Kidney glomerular epithelial cell (primary cell): ENCODE measurements at places on chromosomes 6 and 20.

GRCh38 chr20:3190681-3191111 is 13.8 kb downstream of the DDRGK1 start:
- DNase-seq, result no peak

GRCh38 chr6:139586273-139586672 is 211.8 kb upstream of the CITED2 start:
- peak; percentile 49 for DNase-seq

- DNase-seq, result no peak
These were observed 22.9 kb upstream of the JAG1 start for GRCh38 chr20:10696650-10697049.

DNA sequence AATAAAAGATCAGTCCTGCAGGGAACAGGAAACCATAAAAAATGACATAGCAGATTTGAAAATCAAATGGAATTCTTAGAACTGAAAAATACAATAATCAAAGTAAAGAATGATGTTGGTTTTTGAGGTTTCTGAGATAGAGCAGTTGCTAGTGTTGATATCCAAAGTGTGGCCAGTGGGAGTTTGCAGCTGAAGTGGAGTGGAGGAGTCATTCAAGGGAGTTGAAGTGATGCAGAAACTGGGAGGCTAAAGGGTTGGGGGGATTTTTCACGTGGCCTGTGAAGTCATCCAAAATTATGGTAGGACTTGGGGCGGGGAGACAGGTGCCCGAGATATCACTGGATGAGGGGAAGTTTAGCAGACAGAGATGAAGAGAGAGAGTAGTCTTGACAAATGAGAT is 123.6 kb downstream of the CDC5L start:
- DNase-seq, result no peak
